Keratinocyte (primary cell): ENCODE measurements at places on chromosomes 7 and 10. TPM values are rescaled to one million over a fixed set of nuclear protein-coding genes. Genes with fewer than 3 reads are reported as not detected.

GRCh38 chr10:60954035-60954434 lies 10.1 kb upstream of the RHOBTB1 start:
- DNase-seq, result no peak

DNA sequence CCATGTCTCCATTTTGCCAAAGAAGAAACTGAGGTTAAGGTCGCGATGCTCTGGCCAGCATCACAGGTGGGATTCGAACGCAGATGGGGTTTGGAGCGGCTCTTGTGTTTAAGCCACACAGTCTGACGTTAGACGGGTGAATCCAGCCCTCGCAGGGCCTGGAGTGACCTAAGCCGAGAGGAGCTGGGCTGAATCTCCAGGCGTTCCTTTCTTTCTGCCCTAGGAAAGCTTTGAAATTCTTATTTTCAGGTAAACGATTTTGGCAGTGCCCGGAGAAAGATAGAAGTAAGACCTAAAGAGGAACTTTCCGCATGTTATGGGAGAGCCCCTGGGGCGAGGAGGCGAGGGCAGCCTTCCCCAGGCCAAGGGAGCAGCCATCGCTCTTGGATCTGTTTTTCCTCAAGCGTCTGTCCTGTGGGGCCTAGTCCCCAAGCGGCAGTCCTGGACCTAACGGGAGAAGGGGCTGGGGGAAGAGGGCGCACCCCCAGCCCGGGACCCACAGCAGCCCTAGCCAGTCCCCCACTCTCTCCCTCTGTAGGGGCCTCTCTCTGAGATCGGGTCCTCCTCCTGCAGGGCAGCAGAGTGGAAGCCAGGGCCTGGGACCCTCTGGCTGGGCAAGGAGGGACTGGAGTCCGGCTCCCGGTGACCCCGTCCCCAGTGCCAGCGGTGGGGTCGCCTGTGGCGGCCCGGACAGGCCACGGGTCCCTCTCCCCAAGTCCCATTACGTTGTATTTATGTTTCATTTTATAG lies 8.9 kb upstream of the LBX1 start:
- DNase-seq, result no peak

DNA sequence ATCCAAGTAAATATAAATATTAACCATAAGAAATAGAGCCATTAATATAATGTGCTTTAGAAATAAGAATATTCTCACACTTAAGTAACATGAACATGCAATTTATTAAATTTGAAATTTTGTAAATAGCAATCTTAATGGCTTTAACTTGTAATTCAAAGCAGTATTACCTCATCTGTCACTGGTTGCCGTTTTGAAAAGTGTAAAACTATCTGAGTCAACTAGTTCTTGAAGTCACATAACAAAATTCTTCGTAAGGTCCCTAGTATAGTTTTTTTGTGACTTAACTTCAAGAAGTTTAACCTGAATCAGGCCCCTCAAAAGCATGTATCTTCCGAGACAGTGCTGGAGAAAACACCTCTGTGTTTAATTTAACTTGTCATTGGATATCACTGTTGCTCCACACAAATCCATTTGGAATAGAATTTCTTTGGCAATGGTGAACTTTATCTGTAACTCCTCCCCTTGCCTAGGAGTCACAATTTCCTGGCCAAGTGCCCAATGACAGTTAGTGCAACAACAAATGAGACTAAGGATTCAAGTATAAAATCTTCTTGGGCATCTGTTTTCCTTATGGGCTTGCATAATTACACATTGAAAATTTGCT lies 47.1 kb downstream of the NT5C2 start:
- no peak for DNase-seq

GRCh38 chr10:74297389-74298080 lies 146.5 kb downstream of the ADK start:
- DNase-seq, result no peak

GRCh38 chr7:148478551-148478950 lies 112.0 kb upstream of the C7orf33 start:
- DNase-seq, result no peak

GRCh38 chr10:70255329-70256299 lies 22.4 kb upstream of the PPA1 start:
- DNase-seq, result peak; percentile 33

DNA sequence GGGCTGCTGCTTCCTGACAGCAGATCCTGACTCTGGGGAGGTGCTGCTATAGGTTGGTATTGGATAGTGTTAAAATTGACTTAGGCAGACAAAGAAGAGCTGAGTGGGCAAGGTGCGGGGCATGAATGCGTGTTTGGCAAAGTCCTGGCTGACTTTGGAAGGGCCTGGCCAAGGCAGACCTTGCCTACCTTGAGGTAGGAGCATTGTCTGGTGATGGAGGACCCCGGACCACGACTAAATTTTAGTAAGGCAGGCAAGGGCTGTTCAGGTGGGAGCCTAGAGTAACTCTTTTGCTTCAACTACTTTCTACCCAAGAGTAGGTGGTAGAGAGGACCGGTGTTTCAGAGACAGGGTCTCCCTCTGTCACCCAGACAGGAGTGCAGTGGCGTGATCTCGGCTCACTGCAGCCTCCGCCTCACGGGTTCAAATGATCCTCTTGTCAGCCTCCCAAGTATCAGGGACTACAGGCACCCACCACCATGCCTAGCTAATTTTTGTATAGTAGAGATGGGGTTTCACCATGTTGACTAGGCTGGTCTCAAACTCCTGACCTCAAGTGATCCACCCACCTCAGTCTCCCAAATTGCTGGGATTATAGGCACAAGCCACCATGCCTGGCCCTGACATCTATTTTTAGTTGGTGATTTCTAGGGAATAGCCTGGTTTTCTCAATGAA lies 12.2 kb upstream of the LAT2 start:
- DNase-seq, result no peak

DNA sequence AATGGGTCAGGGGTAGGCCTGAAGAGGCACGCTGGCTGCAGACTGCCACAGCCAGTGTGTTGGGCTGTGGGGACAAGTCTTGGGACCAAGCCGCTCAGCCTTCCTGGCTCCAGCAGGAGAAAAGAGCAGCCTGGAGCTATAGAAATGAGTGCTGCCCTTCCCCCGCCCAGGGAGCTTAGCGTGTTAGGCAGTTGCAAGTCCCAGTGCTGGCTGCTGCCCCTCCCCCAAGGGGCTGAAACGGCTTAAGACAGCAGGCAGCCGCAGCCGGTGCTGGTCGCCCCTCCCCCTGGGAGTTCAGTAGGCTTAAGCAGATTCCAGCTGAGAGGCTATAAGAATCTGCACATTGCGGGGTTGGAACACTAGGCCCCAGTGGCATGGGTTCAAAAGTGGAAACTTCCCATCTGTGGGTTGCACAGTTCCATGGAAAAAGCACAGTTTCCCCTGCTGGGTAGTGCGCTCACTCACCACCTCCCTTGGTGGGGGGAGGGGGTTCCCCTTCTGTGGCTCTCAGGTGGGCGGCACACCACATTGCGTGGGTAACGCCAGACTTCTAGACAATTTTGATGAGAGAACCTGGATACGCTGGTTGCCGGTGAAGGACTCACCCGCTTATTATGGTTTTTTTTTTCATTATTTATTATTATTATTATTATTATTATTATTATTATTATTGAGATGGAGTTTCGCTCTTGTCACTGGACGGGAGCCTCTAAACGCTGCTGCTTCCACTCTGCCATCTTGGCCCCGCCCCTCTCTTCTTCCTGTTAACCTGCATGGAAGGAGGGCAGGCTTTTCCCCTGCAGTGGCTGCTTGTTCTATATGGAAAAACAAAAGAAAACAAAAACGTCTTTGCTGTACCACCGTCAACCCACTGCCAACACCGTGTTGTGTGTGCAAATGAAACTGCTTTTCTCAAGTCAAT lies 151.1 kb downstream of the CXCL12 start:
- no peak for DNase-seq

Gene CYP3A5
- polyA plus RNA-seq, result 2.0 to 4.5 TPM (median 3.4 TPM) in 3 replicates

Gene ADAP1
- 4.3 to 6.2 TPM (median 5.5 TPM) in 3 replicates for polyA plus RNA-seq

Gene TACR2
- 0.05 to 0.11 TPM (median 0.07 TPM) in 3 replicates for polyA plus RNA-seq

Gene CPA2
- polyA plus RNA-seq, result 0.33 to 0.41 TPM (median 0.36 TPM) in 3 replicates

Gene PSD
- 0.10 to 0.81 TPM (median 0.11 TPM) in 3 replicates for polyA plus RNA-seq

Gene MICALL2
- polyA plus RNA-seq, result 10.4 to 24.5 TPM (median 11.7 TPM) in 3 replicates
